CD4-positive, alpha-beta T cell (primary cell): ENCODE measurements at places on chromosomes 2 and 18. TPM values are rescaled to one million over a fixed set of nuclear protein-coding genes. Genes with fewer than 3 reads are reported as not detected.

DNA sequence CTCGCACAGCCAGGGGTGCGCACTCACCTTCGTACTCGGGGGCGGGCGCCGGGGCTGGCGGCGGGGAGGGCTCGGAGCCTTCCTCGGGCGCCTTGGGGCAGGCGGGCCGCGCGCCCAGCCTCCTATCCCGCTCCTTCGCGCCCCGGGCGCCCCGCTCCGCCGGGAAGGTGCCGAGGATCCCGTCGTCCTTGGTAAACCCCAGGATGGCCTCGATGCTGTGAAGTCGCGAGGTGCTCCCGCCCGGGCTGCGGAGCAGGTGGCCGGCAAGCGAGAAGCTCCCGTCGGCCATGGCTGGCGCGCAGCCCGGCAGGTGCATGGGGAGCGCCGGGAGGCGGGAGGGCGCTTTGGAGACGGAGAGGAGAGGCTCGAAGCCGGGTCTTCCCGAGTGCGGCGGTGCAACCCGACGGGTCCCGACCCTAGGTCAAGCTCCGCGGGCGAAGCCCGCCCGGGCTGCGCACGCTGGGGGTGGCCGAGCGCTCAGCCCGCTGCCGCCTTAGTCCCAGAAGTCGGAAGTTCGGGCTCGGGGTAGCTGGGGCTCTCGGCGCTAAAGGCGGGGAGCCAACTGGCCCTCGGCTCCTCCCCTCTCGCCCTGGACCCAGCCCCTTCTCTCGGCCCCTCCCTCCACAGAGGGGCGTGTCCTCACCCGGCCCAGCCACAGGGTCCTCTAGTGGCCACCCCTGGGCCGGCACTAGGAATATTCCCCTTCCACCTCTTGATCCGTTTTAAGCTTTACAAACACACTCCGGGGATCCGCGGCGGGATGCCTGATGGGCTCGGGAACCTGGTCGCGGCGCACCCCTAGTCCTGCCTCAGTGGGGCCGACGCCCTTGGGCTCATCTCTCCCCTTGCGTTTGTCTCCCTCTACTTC is at the start of gene RAX:
TSS of gene RAX (minus strand) at position 564 of the 868 bp plus-strand sequence. CDS start at position 316, 248 bp downstream.
- no peak for DNase-seq

DNA sequence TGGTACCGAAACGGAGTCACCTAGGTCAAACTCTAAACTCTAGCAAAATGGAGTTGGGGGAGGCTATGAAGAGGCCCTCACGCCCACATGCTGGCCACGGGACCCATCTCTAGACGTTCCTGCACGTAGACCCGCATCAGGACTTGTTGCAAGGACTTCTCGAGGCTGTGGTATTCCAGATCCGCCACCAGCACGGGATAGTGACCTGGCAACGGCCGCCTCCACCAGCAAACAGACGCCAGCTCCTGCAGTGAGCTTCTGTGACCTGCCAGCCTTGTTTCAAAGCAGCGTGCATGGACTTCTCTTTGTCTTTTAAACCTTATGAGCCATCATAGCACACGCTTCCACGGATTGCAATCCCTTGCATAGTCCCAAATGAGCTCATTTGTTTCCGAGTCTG is 40.3 kb upstream of the RALBP1 start:
- DNase-seq: no peak

Gene CYTIP
- 474 TPM for total RNA-seq

Gene SCYGR4
- not detected for total RNA-seq

Gene EPHA4
- 86.5 TPM for total RNA-seq
